ENCODE measurements at places on chromosomes 12 and 14.

DNA sequence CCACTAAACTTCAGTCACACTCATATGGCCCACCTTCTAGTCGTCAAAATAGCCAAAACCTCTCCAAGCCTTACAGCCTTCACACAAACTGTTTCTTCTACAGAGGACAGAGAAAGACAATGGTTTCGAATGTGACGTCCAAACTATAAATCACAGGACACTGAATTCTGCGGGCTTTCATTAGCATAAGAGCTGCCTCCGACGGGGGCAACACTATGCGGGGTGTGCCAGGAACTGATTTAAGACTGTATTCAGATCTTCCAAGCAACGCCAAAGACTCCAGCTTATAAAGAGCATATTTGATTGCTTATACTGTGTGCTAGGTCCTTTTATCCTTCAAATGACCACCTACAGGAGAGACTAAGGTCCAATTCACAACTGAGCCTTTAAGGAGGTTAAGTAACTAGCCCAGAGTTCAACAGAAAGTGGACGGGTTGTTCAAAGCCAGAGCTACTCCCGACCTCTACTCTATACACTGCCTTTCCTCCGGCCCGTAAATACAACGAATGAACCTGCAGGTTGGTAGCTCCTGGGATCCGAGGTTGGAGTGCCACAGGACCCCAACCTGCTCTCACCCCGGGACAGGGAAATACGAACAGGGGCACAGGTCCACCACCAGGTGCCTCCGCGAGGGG, 575 bp downstream of the L2HGDH start:
- peak overlapping the region; percentile 91 for H3K27ac ChIP-seq
- H3K36me3 ChIP-seq: no peaks in the 10 kb centered on the region
- no peaks in the 10 kb centered on the region for H3K4me1 ChIP-seq
- no peaks in the 10 kb centered on the region for H3K27me3 ChIP-seq
- DNase-seq: no peak

- peaks cover 18% of the 10 kb centered on the region for H3K4me1 ChIP-seq
- no peak overlapping the region for H3K4me3 ChIP-seq
- H3K27me3 ChIP-seq: no peaks in the 10 kb centered on the region
- H3K27ac ChIP-seq: no peak overlapping the region
Observed at GRCh38 chr12:124995200-124995961, 1.9 kb downstream of the BRI3BP start.

DNA sequence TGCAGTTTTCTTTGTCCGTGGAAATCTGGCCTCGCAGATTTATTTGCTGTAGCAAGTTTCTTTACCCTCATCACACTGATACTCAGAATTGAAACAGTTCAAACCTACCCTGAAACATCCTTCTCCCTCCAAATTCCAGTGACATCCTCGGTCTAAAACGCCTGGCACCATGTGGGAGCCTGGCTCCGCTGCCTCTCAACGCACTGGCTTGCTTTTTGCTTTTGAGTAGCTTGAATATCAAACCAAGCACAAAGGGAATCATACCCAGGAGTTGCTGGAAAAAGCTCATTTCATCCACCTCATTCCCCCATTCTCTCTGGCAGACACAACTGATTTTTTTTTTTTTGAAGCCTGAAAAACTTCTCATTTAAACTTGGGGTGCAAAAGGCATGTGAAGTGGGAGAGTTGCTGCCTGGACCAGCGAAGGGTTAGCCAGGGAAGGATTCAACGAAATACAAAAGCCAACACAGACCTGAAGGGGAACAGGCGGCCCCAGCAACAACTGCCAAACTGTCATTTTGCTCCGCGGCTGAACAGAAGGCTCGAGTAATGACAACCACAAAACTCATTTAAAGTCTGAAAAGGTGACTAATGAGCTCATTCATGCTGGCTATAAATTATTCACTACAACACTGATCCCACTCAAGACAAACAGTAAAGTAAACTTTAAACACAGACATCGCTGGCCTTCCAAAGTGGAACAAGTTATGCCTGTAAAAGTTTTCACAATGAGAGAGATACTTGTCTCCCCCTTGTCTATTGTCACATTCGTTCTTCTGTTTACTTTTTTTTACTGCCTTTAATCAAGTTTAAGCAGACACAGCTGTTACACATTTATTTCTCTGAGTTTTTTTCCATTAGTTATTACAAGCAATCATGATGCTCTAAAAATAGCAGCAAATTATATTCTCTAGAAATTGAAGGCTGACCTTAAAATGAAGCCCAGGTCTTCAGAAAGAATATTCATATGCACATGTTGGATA, 12.5 kb upstream of the FOXN3 start:
- no peaks in the 10 kb centered on the region for H3K27me3 ChIP-seq
- no peak for DNase-seq
- no peaks in the 10 kb centered on the region for H3K36me3 ChIP-seq
- H3K27ac ChIP-seq: peak overlapping the region; percentile 66

- no peak overlapping the region for H3K4me3 ChIP-seq
- no peaks in the 10 kb centered on the region for H3K27me3 ChIP-seq
- H3K36me3 ChIP-seq: no peaks in the 10 kb centered on the region
- no peak for DNase-seq
- H3K4me1 ChIP-seq: no peaks in the 10 kb centered on the region
Observed at GRCh38 chr12:76890151-76891143, 11.6 kb upstream of the CSRP2 start.

DNA sequence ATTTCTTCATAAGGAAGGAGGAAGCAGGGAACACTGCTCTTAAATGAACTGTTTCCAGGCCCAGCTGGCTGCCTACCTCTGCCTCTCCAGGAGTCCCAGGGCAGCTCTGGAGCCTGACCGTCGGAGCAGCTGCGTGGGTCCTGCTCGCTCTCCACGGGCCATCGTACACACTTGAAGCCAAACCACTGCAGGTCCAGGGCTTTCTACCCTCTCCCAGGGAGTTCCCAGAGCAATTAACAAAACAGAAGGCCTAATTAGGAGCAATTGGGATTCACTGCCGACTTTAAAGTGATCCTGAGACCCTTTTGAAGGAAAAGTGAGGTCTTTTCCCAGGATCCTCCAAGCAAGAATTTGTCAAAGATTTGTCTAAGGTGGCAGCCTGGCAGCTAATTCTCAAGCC, 76.9 kb downstream of the OTX2 start:
- H3K27me3 ChIP-seq: no peaks in the 10 kb centered on the region
- H3K36me3 ChIP-seq: no peaks in the 10 kb centered on the region
- no peaks in the 10 kb centered on the region for H3K4me1 ChIP-seq
- no peak overlapping the region for H3K27ac ChIP-seq
- no peak for DNase-seq

GRCh38 chr12:30880061-30880460, 46.5 kb upstream of the TSPAN11 start:
- H3K4me1 ChIP-seq: no peaks in the 10 kb centered on the region
- no peaks in the 10 kb centered on the region for H3K36me3 ChIP-seq
- no peaks in the 10 kb centered on the region for H3K27me3 ChIP-seq
- no peak overlapping the region for H3K27ac ChIP-seq
- no peak overlapping the region for H3K4me3 ChIP-seq

DNA sequence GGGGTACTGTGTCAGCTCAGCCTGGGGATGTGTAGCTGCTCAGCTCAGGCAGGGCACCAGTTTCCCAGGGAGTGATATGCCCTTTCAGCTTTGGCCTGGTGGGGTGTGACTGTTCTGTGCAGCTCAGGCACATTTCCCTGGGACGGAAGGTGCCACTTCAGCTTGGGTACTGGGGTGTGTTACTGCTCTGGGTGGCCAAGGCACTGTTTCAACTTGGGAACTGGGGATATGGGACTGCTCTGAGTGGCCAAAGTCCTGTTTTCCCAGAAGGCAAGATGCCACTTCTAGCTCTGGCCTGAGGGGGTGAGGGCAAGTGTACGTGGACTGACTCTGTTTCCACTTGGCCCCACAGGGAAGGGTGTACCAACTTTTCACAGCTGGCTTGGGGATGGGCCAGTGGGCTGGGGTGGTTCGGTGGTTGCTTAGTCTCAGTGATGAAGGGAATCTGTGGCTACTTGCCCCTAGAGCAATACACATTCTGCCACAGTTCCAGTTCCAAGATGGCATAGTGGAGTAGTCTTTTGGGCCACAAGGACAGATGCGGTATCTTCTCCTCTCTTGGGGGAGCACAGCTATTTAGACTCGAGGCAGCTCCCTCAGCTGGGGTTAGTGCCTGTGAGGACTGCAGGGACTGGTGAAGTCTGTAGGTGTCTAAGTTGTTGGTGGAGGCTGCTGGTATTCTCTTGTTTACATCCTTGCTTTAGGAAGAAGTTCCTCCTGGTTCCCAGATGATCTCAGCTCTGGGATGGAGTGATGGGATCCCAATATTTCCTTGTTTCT, 26.4 kb downstream of the TBC1D15 start:
- no peak overlapping the region for H3K27ac ChIP-seq
- peaks cover 43% of the 10 kb centered on the region for H3K4me1 ChIP-seq
- H3K36me3 ChIP-seq: no peaks in the 10 kb centered on the region
- DNase-seq: no peak
- H3K4me3 ChIP-seq: no peak overlapping the region

GRCh38 chr12:124032265-124032886, 59.4 kb downstream of the ZNF664 start:
- H3K4me1 ChIP-seq: peaks cover 19% of the 10 kb centered on the region
- no peaks in the 10 kb centered on the region for H3K36me3 ChIP-seq
- no peaks in the 10 kb centered on the region for H3K27me3 ChIP-seq
- no peak overlapping the region for H3K27ac ChIP-seq

DNA sequence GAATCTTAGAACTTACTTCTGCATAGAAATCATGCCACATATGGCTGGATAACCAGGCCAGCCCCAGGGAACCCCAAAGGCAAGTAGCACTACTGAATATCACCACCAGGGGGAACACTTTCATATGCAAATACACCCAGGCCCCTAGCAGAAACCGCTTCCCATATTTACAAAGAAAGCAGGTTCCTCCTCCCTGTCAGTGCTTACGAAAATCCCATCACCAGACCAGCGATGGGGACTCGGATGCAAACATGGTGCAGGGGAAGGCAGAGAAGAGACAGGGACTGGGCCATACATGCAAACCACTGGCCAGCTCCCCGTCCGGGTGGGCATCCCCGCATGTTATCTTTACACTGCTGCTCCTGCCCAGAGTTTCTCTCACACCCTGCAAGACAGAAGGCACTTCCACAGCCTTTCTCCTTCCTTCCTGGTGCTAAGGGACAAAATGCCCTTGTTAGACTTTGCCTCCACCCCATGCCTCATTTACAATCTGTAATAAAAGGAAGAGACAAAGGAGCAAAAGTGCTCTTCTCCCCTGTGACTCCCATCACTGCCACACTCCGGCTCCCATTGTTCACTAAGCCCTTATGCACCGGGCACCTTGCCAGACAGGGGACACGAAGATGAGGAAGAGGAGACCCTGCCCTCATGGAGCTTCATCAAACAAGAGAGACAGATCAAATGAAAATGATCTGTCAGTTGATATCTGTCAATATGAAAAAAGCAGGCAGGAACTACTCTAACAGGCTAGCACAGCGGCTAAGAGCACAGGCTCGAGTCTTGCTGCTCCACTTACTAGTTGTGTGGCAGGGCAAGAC, 62.3 kb downstream of the PTPN21 start:
- peaks cover 48% of the 10 kb centered on the region for H3K36me3 ChIP-seq
- H3K27ac ChIP-seq: peak overlapping the region; percentile 85
- peak; percentile 84 for DNase-seq
- H3K4me1 ChIP-seq: no peaks in the 10 kb centered on the region
- H3K4me3 ChIP-seq: no peak overlapping the region

- DNase-seq: no peak
- peak within 1 kb of the TSS; percentile 51 for H3K4me3 ChIP-seq
- no peaks in the 10 kb centered on the region for H3K36me3 ChIP-seq
Observed at GRCh38 chr14:60648934-60649874, at the start of gene SIX1. Gene SIX1 (minus strand): TSS chr14:60649477. CDS start chr14:60649189, 288 bp downstream.

GRCh38 chr12:559906-560455, 100.2 kb downstream of the B4GALNT3 start:
- no peak for DNase-seq
- H3K4me3 ChIP-seq: no peak overlapping the region
- no peaks in the 10 kb centered on the region for H3K4me1 ChIP-seq
- no peak overlapping the region for H3K27ac ChIP-seq
- H3K36me3 ChIP-seq: peaks cover 16% of the 10 kb centered on the region

- no peak for DNase-seq
- no peaks in the 10 kb centered on the region for H3K36me3 ChIP-seq
- peak within 1 kb of the TSS; percentile 55 for H3K4me3 ChIP-seq
- no peak within 1 kb of the TSS for H3K27ac ChIP-seq
Observed at GRCh38 chr12:109833307-109834189, at the start of gene TRPV4. Gene TRPV4 (minus strand): TSS chr12:109833398. CDS start chr12:109814796, 18,602 bp downstream.

- H3K27ac ChIP-seq: no peak overlapping the region
- H3K4me1 ChIP-seq: no peaks in the 10 kb centered on the region
- H3K27me3 ChIP-seq: no peaks in the 10 kb centered on the region
- DNase-seq: no peak
- no peak overlapping the region for H3K4me3 ChIP-seq
Observed at GRCh38 chr14:89707086-89707485, 247.4 kb downstream of the EFCAB11 start.

DNA sequence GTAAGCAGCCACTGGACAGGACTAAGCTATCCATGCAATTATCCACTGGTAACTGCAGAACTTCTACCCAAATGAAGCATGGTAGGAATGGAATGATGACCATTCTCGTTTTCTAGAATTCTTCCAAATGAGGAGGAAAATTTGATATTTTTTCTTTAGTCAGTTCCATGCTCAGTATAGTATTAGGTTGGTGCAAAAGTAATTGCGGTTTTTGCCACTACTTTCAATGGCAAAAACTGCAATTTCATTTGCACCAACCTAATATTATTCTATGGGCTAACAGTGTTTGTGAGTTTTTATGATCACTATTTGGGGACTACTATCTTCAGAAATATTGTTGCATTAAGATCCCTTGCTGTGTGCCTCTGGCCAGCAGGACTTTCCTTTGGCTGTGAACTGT, 42.9 kb upstream of the PELI2 start:
- DNase-seq: no peak
- no peak overlapping the region for H3K4me3 ChIP-seq

DNA sequence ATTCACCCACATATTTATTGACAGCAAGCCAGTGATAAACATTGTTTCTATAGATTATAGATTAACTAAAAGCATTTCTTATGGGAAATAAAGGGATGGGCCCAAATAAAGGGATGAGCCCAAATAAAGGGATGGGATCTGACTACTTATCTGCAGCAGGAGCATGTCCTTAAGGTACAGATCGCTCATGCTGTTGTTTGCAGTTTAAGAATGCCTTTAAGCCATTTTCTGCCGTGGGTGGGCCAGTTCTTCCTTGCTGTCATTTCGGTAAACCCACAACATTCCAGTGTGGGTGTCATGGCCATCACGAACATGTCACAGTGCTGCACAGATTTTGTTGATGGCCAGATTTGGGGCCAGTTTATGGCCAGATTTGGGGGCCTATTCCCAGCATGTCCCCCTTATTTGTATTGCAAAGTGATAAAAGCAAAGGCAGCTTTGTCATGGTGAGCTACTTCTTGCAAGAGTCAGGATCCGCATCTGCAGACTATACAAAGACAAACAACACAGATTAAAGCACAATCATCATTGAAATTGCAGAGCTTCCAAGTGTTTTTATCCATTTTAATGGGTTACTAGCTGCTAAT, 700.7 kb downstream of the LRFN5 start:
- no peak overlapping the region for H3K27ac ChIP-seq
- no peaks in the 10 kb centered on the region for H3K36me3 ChIP-seq
- DNase-seq: no peak
- H3K4me3 ChIP-seq: no peak overlapping the region
- no peaks in the 10 kb centered on the region for H3K27me3 ChIP-seq
- H3K4me1 ChIP-seq: no peaks in the 10 kb centered on the region

Data from right atrium auricular region (tissue), 2 donors.